ENCODE measurements at places on chromosomes 6 and 20.

- DNase-seq = no peak
Observed at GRCh38 chr6:37058084-37058586, 52.7 kb downstream of the FGD2 start.

DNA sequence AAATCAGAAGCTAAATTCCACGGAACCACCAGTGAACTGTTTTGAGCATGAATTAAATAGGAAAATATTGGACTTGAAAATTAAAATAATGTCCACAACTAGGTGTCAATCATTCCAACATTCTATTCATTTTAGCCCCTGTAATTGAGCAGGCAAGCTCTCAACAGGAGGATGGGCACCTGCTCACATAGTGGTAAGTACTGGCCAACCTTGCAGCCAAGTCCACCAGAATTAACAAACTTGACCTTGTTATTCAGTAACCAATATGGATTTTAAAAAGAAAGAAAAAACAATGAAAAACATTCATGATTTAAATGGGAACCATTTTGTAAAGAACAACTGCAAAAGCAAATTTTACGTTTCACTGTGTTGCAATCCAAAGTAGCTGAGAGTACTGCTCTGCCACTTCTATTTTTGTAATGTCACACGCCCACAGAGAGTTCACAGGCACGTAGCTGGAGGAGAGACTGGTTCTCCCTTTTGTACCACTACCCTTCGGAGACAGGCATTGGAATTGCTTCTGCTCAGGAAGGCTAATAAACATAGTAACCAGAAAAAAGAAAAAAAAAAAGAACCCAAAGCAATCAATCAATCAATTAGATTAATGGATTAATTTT lies 75.2 kb upstream of the F13A1 start:
- no peak for DNase-seq

DNA sequence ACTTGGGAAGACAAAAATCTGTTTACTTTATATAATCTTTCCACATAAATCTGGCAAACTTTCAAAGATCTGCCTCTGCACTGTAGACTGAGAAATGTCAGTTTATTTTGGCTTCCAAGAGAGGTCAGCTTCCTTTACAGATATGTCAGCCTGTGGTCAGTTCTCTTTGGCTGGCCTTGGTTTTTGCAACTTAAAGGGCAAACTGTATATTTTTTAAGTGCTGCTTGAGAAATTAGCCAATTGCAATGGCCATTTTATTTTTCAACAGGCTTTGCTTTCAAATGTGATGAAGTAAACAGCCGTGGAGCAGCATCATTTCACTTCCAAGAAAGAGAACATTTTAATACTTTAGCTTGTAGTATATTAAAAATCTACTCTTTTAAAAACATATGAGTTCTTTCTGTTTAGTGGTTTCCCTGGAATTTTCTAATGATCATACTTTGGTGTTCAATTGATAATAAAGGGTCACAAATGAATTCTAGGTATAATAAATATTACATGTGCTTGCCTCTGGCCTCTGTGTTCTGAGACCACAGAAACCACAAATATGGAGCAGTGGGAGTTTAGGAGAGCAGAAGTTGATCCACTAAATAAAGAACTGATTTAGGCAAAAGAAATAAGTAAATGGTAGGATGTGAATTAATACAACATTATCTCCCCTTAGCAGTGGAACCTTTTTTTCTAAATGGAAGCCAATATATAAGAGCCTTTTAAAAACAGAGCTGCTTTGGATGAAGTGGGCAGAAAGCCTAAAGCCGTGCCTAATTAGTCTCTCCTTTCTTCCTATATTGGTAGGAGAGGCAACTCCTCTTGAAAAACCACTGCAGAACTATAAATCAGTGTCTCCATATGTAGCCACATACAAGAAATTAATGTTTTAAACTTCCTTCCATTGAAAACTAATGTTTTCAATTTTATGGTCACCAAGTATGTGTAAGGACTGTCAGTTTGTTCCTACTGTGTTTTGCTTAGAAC lies 16.2 kb downstream of the ADGRB3 start:
- no peak for DNase-seq

DNA sequence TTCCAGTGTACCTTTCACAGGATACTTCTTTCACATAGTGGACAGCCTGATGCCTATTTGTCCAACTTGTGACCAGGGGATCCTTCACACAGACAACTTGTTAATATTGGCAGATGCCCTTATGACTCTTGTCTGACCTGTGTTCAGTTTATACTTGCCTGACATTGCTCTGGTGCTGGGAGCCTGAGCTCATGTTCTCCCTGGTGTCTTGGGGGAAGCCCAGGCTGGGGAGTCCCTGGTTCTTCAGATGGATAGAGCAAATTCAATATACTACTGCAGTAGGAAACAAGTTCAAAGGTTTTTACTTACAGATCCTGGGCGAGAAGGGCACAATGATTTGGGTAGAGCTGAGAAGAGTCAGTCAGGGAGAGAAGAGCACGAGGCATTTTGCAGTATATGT lies 76.1 kb downstream of the NKAIN2 start:
- no peak for DNase-seq

- DNase-seq = no peak
Observed at GRCh38 chr6:105270511-105270910, 90.7 kb upstream of the POPDC3 start.

GRCh38 chr6:24251339-24251738 lies 106.5 kb downstream of the DCDC2 start:
- DNase-seq = no peak

- no peak for DNase-seq
Observed at GRCh38 chr20:11438412-11438811, 479.3 kb upstream of the BTBD3 start.

DNA sequence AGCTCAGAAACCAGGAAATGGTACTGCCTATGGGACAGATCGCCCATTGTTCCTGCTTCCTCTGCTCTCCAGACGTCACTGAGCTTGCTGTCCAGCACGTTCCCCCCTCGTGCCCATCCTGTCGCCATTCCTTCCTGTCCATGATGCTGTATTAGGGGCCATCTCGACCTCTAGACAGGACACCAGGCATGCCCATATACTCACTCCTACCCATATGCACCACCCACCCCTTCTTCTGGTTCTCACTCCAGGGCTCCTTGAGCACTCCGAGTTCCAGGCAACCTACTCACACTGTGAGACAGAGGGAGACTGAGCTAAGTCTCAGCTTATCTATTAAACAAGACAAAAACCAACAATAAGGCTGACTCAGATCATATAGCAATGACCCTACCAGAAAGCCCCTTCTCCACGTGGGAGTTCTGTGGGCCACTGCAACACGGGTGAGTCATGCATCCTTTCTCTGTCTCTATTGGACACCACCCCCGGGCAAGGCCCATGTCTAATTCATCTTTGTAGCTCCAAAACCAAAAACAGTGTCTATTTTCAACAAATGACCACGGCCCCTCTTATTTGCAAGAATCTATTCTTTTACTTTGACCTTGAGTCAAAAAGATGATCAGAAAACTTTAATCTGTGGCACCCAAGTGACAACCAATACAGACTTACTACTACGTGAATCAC lies 65.7 kb downstream of the PSMG4 start:
- no peak for DNase-seq

DNA sequence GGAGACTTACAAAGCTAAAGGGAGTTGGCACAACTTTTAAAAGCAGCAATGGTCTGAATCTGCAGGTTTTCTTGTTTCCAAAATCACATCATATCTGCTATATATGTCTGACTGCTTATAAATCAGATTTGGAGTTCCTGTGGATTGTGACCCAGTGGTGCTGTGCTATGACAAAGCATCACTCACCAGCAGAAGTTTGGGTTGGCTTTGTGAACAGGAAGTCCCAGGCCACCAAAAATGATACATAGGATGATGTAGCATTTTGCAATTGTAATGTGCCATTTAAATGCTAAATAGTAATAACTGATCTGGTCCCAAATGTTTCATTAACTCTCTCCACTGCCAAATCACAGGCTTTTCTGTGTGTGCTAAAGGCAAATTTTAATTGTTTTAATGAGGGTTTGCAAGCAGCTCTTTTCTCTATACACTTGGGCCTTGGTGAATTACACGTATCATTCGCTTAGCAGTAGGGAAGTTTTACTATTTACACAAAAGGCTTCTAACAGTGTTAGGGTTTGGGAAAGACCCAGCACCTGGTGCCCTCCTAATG lies 60.8 kb downstream of the SYNDIG1 start:
- no peak for DNase-seq

DNA sequence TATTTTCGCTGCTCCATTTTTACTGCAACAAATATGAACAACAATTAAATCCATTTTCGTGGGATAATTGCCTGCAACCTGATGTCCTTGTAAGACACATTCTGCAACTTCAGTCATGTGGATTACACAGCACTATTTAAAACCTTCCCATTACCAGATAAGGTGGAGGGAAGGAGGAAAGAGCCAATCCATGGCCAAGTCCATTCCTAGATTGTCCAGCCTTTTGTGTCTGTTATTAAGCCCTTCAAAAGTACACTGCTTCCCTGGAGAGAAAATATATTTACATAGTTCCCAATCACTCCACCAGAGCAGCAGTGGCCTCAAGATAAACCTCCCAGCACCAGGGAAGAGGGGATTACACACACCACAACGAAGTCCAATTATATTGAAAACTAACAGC lies 347.9 kb downstream of the CDH26 start:
- DNase-seq = no peak

DNA sequence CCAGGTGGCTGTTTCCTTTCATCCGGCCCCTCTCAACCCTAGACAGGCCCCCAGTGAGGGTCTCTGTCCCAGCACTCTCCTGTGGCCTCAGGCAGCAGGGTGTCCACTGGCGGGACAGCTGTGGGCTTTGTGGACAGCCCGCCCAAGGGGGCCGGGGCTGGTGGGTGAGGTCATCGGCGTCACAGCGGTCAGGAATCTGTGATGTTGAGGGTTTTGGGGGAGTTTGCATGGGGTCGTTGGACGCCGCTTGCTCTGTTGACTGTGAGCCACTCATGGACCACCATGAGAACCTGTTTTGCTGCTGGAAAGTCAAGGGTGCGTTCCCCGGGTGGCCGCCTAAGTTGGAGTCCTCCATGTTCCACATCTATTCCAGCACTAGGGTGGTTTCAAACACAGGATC lies 146.4 kb downstream of the DTNBP1 start:
- no peak for DNase-seq

GRCh38 chr6:111416529-111416928 lies 66.5 kb downstream of the REV3L start:
- DNase-seq = no peak

- no peak for DNase-seq
Observed at GRCh38 chr20:5535125-5535756, 215.0 kb upstream of the SHLD1 start.

GRCh38 chr6:130050230-130050629 lies 31.8 kb downstream of the L3MBTL3 start:
- no peak for DNase-seq

DNA sequence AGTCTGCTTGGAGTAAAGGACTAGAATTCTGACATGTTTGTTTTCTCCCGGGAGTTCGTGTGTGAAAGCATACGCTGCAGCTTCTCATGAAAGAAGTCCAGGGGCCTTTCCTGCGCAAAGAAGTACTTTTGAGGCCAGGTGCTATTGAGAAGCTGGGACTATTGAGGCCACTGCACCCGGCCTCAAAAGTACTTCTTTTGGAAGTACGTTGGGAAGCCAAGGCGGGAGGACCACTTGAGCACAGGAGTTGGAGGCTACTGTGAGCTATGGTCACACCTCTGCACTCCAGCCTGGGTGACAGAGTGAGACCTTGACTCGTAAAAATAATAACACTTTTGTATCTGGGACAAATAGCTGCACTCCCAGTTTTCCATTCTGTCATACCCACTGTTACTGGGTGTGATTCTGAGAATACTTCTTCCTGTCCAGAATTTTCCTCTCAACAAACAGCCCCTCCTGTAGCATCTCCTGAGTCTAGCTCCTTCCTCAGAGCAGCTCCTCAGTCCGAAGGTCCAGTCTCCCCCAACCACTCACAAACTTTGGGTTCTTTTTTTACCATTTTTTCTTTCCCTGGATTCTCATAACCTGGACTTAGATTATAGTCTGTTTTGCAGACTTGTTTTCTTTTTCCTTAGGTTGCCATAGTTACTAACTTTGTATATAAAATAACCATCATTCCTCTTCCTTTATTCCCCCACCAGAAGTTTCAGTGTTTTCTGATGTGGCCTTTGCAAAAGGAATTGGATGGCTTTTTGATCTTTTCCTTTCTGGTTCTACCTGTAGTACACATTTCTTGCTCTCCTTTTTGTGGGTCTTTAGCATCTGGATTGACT lies 12.7 kb downstream of the STK35 start:
- no peak for DNase-seq

DNA sequence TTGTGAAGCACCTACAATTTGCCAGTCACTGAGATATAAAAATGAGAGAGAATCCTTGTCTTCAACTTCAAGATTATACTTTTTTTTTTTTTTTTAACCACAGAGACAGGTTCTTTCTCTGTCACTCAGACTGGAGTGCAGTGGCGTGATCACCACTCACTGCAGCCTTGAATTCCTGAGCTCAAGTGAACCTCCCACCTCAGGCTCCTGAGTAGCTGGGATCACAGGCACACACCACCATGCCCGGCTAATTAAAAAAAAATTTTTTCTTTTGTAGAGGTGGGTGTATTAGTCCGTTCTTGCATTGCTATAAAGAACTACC lies 51.6 kb upstream of the PMEPA1 start:
- no peak for DNase-seq

- no peak for DNase-seq
Observed at GRCh38 chr6:157557559-157557958, 176.6 kb downstream of the ZDHHC14 start.

DNA sequence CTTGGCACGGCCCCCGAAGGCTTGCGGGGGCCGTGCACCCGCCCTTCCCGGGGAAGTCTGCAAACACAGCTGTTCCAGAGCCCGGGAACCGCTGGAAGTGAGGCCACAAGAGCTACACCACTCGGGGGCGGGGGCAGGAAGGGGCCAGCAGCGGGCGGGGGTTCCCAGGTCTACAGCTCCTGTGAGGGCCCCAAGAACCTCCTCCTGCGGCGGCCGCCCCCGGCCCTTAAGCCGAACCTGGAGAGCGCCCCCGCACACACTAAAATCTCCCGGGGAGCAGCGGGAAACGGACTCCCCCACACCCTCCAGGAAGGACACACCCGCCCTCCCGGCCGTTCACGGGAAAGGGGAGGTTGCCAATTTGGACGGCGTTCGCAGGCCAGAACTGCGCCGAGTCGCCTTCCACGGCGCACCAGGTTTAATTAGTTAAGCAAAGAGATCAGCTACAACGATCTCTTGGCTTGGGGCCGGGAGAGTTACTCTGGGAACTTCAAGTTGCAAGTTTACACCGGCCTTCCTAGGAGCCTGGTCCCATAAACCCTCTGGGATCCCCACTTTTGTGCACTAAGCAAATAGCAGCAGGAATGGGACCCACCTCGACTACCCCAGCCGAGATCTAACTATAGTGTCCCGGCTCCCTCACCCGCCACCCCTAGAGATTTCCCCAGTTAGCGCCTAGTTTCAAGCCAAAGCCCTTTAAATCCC lies 1.7 kb downstream of the JAG1 start:
- DNase-seq = no peak

GRCh38 chr20:1491281-1491840 lies at the start of gene SIRPB2:
SIRPB2 (minus strand) TSS chr20:1491420; CDS start chr20:1491359, 61 bp downstream.
- DNase-seq = no peak

- no peak for DNase-seq
Observed at GRCh38 chr6:154350293-154350692, 6.3 kb downstream of the IPCEF1 start.

GRCh38 chr20:61976263-61976643 lies 89.4 kb downstream of the TAF4 start:
- DNase-seq = no peak

GRCh38 chr20:15332711-15333160 lies 995.3 kb upstream of the FLRT3 start:
- DNase-seq = no peak
